ENCODE measurements at places on chromosomes 11 and 22.
A peak's percentile ranks its signal among the peaks of the same experiment; 100 is the strongest.

DNA sequence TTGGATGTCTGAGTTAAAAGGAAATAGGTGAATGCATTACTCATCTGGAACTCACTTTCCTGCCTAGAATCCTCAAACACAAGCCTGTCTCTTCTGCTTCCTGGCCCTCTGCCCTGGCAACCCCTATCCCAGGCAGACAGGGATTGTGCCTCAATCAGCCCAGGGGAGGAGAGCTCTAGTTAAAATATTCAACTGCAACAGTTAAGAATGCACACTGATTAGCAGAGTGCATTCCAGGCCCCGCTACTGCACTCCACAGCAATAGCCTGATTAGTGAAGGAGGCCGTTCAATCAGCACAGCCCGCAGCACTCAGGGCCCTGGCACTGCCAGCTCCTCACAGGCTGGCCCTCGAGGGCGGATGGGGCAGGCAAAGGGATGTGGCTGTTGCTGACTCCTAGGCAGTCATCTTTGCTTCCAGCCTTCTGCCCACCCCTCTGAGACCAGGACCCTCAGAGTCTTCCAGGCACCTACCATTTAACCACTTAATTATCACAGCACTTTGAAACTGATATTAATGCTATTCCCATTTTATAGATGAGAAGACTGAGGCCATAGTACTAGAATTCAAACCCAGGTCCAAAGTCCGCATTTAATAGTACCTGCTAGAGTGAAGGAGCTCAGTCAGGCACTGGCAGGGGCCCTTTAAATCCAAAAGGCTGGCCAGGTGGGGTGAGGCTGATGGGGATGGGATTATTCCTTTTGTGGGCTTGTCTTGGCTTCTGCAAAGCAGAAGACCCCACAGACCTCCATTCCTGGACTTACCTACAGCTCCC lies 435.3 kb downstream of the SOX6 start:
- no peak for DNase-seq

GRCh38 chr11:75292943-75293342 lies 52.4 kb downstream of the TPBGL start:
- DNase-seq: no peak

DNA sequence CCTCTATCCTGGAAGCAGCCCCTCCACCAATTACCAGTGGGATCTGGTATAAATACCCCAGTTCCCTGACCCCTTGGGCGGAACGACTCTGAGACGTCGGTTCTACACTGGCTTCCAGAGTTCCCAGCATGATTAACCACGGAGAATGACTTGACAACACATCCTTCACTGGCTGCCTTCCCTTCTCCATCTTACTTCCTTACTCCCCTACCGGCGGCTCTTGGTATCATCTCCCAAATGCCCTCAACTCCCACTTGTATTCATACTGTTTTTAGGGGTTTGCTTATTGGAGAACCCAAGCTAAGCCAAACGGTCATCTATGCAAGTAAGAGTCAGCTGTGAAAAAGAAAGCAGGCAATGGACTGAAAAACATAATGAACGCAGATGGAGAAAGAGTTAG lies 56.1 kb downstream of the APOL3 start:
- no peak for DNase-seq

DNA sequence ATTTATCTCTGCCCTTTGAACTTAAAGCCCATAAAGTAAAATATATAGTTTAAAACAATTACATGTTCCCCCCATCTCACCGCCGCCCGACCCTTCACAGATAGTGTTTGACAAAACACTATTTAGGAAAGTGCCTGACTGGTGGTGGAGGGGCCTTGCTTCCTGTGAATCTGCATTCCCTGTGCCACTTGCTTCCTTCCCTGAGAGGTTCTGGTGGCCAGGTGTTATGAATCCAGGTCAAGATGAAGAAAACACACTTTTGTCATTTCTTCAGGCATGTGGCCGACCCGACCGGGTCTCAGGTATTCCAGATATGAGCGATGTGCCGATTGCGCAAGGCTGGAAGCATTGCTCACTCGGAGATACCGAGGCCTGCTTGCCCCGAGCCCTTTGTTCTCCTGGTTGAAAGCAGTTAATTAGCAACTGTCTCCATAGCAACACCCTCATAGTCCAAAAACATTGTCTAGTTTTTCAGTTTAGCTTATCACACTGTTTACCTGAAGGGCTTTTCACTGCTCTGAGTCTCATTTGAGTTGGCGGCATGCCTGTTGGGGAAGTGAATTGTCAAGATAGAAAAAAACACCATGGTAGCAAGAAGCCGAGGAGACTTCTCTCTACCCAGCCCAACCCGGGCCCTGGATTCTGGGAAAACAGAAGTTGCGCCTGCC lies 128.3 kb downstream of the TEAD1 start:
- DNase-seq: no peak

DNA sequence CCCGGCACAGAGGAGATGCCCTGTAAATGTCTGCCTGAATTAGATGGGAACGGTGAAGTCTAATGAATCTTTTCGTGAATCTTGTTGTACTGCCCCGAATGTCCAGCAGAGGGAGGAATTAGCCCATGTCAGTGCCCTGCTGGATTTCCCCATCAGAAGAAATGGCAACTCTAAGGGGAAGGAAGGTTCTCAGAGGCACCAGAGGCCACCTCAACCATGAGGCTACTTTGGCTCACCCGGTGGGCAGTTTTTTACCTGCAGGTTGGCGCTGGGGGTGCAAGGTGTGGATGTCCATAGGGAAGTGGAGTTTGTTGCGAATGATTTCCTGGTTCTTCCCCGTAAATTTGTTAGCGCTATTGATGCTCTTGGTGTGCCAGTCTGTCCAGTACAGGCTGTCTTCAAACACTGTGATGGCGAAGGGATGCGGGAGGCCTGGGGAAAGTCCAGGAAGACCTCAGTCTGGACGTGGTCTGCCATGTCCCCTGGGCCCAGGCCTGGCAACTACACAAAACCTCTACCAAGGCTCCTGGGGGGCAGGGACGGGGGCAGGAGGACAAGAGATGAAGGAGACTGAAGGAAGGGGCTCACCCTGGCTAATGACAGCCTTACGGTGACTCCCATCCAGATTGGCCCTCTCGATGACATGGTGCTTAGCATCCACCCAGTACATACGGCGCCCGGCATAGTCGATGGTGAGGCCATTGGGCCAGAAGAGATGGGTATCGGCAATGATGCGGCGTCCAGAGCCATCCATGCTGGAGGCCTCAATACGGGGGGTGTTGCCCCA lies 28.5 kb downstream of the LRP4 start:
- DNase-seq: peak; percentile 56

GRCh38 chr11:15816260-15816871 lies 540.0 kb downstream of the SOX6 start:
- no peak for DNase-seq

DNA sequence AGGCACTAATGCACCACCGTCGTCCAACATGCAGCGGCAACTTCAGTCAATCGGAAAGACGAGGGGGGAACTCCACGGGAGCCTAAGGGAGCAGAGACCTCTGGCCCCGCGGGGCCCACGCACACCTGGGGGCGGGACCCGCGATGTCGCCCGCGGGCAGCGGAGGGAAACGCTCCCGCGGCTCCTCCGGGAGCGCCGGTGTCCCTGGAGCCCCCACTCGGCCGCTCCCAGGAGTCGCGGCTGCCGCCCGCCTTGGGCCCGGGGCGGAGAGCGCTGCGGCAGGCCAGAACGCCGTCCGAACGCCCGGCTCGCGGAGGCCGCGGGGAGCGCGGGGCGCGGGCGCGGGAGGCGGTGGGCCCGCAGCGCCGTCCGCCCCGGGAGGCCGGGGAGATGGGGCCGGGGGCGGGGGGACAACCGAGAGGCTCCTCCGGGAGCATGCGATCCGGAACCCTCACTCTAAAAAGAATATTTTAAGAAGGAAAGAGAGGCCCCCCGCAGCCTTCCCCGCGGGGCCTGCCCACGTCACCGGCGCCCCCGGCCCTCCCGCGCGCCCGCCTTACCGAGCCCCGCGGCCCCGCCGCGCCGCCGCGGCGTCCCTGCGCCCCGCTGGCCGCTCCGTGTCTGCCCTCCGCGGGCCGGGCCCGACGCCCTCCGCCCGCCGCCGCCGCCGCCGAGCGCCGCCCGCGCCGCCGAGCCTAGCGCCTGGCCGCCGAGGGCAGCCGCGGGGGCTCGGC lies 86.6 kb upstream of the ARHGAP32 start:
- no peak for DNase-seq

DNA sequence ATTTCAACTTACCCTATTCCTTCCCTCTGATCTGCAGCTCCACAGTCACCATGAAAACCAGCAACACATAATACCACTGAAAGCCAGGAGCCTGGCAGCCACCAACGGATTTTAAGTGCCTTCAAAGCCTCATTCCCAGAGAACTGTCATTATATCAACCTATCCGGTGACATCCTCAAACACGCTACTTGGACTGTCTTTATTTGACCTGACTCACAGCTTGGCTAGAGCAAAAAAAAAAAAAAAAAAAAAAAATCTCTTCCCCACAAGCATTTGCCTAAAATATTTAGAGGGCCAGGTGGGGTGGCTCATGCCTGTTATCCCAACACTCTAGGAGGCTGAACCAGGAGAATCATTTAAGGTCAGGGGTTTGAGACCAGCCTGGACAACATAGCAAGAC lies 32.4 kb upstream of the ARHGAP32 start:
- no peak for DNase-seq

DNA sequence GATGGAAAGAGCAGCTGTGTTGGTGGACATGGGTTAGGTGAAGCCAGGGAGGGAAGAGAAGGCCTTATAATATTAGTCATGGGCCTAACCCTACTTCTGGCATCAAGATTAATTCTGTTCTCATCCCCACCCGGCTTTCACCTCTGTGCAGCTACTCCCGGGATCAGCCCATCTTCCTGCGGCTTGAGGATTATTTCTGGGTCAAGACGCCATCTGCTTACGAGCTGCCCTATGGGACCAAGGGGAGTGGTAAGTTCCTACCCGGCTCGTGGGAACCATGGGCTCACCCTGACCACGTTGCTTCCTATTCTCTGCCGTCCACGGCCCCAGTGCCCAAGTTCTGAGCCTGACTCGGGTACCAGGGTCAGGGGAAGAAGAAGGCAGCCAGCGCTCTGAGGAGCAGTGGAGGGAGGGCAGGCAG lies 51.6 kb downstream of the ST3GAL4 start:
- DNase-seq: no peak

- no peak for DNase-seq
Observed at GRCh38 chr11:2302896-2303626, 1.2 kb downstream of the TSPAN32 start.

DNA sequence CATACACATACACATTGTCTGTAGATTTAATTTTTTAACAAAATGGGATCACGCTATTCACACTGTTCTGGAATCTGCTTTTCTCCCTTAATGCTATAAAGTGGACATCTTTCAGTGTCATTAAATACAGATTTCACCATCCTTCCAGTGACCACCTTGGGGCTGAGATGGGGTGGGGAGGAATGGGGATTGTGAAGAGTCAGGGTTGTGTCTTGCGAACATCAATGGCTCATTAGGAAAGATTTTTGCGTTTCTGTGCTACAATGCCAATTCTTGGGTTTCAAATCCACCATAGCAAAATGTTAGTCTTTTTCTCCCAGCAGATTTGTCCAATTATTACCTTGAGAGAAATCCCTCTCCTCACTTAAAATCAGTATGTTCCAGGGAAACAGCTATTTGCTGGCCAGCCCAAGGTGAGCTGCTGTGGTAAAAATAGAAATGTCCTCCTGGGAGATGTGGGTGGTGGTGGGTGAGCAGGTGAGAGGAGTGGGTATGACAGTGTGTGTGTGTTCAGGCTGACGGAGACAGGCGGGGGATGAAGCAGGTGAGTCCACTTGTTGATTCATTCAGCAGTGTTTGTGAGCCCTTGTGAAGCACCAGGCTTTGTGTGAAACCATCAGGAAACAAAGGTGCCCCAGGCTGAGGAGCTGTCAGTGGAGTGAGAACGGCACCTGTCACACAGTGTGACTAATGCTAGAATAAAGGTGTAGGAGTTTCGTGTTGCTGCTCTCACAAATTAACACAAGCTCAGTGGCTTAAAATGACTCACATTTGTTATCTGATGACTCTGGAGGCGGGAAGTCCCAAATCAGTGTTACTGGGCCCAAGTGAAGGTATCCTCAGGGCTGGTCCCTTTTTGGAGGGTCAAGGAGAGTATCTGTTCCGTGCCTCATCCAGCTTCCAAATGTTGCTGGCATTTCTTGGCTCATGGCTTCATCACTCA lies 1.7 kb upstream of the CBX6 start:
- no peak for DNase-seq

DNA sequence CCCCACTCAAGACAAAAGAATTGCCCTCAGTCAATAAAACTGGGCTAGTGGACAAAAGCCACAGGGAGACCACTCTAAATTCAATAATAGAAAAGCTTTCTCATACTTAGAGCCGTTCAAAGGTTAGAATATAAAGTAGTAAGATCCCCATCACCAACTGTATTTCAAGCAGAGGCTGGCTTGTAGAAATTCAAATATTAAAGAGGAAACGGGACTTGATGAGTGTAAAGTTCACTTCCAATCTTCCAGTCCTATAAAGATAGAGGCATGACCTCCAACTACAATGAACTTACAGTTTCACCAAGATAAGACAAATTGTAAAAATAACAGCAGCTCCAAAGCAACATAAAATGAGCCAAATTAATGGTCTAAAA lies 70.4 kb downstream of the CCDC34 start:
- no peak for DNase-seq

DNA sequence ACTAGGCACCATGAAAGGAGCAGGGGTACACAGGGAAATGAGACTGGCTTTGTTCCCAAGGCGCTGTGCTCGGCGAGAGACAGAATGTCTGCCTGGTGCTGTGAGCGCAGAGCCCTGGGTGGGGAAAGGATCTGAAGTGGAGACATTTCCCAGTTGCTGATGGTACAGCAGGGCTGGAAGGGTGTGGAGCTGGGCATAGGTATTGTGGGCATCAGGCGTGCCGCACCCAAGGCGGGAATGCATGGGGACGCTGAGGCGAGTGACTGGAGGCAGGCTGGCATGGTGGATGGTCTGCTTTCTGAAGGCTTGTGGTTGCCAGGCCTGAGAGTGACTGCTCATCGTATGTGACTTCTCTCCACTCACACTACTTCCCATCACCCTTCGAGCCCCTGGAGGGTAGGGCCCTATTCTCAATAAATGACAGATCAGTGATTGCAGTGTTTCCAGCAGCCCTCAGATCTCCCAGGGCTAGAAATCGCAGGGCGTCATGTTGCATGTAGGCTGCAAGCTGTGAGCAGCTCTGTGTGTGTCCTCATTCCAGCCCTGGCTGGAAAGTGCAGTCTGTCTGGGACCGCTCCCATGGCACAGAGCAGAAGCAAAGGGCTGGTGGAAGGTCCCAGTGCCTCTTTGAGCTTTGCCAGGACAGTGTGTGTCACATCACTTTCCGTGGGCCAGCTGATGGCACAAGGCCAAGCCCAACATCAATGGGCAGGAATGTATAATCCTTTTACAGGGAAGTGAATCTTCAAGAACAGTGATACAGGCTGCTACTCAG lies 67.7 kb downstream of the TBC1D22A start:
- DNase-seq: peak; percentile 40

DNA sequence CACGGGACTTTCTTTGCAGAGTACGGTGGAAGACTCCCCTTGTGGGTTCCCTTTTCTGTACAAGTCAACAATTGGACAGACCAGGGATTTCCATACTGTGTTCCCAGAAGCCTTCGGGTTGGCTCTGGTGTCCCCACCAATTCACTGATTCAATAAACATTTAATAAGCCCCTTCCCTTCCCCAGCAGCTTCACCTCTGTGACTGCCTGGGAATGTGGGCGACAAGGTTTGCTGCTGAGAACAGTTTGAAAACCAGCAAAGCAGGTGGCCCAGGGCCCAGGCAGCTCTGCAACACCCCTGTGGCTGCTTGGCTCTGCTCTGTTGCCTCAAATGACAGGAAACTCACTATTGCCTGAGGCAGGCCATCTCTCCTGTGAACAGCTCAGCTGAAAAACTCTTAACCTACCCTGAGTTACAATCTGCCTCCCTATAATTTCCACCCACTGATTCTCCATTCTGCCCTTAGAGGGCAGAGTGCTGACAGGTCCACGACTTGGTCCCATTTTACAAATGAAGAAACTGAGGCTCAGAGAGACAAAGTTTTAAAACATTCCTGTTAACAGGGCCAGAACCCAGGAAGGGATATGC lies 10.4 kb downstream of the ADORA2A start:
- DNase-seq: no peak
